GM10248 (cell line): ENCODE measurements at places on chromosomes 7 and 10.

DNA sequence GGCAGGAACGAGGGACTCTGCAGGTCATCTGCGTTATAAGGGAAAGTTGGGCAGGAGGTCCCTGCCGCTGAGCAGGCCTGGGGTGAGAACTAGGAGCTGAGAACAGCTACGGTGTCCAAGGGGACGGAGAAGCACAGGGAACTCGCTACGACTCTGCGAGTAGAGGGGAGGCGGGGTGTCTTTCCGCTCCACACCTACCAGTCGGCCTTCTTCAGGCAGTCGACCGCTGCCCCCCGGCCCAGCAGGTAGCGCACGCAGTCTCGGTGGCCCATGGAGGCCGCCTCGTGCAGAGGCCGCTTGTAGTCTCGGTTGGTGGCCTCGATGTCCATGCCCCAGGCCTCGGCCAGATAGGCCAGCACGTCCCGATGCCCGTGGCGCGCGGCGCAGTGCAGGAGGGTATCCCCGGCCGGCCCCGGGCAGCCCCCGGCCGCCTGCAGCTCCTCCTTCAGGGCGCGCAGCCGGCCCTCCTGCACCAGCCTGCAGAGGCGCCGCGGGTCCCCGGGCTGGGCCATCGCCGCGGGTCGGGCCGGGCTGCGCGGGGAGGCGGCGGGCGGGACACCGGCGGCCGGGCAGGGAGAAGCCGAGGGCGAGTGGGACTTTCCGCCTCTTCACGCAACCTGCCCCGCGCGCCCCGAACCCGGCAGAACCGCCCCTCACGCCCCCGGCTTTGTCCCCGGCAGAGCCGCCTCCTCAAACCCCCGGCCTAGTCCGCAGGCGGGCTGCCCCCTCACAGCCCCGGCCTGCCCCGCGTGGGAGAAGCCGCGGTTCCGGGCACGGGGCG, 660 bp downstream of the ANKRD16 start:
- DNase-seq: peak; percentile 57

DNA sequence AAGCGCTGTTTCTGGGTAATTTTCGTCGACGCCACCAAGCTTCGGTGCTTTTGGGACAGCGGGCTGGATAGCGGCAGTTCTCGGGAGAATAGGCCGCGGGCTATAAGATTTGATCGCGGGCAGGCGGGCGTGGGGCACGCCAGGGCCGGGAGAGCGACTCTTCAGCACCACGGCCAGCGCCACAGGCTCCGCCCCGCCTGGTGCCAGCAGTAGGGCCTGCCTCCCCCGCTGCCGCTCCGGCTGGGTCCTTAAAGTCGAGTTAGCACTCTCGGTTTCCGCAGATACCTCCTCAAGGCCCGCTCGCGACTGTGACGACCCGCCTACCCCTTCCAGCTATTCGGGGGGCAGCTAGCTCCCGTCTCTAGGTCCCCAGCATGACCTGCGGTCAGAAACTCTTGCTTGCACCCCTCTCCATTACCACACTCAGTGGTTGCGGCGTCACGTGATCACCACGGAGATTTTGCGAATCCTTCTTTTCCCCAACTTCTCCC, 9.4 kb downstream of the NXPH1 start:
- DNase-seq: peak; percentile 72

DNA sequence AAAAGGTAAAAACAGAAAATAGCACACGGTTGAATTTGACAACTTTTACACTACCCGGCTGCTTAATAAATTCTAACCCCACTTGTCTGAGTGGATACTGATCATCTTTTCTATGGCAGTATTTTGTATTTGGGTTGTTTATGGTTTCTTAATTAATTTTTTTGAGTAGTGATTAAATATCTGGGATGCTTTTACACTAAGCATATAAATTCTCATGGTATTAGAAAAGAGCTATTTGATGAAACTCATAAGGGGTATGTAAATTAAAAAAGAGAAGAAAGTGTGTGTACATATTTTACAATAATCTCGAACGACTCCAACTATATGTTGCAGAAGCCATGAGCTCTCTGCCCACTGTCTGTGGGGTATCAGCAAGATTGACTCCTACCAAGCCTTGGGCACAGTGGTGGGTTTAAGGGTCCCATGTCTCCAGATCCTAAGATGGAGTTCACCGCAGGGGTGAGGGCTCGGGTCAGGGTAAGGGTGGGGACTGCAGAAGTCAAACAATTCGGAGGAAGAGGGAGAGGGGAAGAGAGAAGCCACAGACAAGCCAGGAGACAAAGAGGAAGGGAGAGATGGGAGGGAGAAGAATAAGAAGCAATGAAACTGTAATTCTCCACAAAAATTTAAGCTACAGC, 7.6 kb upstream of the HOXA13 start:
- DNase-seq: no peak

- DNase-seq: peak; percentile 44
Measured at GRCh38 chr10:88090568-88091214, 227.3 kb downstream of the PTEN start.

GRCh38 chr7:92608380-92609322, 18.5 kb upstream of the FAM133B start:
- no peak for DNase-seq

GRCh38 chr10:15395935-15396334, 24.8 kb upstream of the FAM171A1 start:
- no peak for DNase-seq

DNA sequence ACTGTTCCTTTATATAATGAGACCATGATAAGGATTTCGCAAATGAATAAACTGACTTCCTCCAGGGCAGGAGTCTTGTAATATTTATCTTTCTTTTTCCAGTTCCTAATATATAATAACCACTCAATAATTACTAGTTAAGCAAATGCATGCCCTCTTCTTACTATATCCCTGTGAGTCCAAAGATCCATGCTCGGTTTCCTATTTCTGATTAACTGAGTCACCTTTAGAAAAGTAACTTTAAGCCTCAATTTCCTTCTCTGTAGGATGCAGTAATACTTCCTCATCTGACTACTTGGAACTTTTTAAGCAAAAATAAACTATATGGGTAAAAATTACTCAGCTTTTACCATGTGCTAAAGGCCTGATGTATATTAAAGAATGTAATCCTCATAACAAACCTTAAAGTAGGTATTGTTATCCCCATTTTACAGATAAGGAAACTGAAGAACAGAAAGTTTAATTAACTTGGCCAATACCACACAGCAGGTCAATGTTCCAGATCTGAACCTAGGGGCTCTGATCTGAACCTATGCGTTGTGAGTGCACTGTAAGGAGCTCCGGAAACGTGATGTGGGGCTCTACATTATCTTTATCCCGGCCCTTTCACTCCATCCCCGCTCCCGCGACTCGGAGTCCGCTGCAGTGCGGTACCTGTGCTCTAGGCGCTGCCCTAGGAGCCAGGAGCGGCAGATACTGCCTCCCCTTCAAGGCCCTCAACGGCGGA, 458 bp downstream of the COX15 start:
- no peak for DNase-seq

- DNase-seq: no peak
Measured at GRCh38 chr10:104433669-104434068, 80.0 kb downstream of the CFAP58 start.

DNA sequence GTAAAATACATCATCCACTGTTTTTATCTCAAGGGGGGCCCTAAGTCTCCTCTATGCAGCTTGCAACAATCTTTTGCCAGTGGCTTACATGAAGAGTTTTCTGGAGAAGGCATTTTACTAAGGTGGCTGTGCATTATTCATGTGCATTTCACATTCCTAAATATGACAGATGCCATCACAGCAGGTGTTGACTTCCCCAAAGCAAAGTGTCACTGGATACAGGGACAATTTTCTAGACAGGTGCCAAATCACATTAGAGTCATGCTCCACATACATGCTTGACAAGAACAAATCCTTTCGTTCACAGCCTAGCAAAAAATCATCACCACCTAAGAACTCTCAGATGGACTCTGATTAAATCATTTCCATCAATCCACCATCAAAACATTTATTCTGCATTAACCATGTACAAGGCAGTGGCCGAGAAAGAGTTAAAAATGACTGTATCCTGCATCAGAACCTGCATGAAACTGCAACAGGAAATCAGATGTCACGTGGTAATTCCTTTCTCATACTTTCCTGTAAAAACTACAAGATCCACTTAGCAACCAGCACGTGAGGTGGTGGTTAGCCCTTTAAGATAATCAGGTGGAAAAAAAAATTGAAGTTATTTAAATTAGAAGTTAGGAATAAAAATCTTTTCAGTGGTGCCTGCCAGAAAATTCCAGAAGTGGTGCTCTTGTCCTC, 88.2 kb upstream of the AFAP1L2 start:
- no peak for DNase-seq

DNA sequence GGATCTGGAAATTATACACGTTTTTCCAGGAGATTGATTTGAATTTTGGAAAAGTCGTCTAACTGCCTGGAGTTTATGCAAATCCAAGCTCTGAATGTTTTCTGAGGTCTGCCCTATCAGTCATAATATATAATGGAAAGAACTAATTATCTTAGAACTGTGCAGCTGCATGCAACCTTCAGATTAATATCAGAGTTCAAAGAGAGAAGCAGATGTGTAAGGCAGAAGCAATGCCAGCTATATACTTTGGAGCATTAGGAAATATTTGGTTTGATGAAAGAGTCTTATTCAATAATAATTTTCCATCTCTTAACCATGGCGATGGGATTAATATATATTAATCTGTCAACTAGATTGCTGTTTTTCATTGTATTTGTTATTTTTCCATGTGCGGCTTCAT, 500.9 kb downstream of the NEBL start:
- no peak for DNase-seq

DNA sequence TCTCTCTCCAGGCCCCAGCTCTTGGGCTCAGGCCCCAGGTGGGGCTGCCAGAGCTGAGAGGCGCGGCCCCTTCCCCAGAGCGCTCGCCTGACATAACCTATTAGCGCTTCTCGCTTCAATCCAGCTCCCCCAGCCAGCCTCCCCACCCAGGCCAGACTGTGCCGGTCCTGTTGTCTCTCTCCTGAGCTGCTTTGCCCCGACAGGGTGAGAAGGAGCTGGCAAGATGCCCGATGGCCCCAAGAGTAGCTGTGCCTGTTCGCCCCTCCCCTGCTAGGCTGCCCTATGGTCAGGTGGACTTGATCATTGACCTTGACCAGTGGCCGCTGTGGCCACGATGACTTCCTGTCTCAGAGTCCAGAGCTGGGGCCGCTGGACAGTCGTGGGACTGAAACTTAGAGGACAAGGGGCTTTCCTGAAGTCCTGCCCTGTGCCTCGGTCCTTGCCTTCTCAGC, 9.1 kb downstream of the TMEM270 start:
- DNase-seq: no peak

DNA sequence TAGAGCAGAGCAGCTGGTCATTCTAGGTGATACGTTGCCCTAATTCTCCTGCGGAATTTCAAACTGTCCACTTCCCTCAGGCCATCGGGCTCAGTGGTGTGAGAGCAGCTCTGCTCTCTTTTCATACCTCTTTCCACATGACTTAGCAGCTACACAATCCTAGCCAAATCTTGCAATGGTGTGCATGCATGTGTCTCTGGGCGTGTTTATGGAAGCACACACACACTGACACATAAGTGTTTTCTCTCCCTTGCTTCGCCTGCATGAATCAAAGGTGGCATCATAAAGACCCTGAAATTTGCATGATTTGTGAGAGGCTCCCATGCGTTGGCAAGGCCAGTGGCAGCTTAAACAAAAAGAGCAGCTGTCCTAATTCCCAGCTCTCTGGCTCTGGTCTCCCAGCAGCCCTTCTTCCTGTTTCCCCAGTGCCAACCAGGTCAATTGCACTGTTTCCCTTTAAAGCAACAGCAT, 1189.5 kb downstream of the GATA3 start:
- no peak for DNase-seq

DNA sequence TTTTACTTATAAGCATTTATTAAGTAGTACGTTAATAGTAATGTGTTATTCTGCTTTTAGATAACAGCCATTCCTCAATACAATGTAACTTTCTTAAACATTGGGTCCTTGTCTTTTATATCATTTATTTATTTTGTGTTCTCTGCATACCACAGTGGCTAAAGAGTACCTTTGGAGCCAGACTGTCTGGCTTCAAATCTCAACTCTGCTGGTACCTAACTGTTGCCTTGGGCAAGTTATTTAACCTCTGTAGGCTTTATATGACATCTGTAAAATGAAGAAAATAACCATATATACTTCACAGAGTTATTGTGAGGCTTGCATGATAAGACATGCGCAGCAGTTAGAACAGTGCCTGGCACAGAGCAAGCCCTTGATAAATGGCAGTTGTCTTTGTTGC, 397.6 kb downstream of the MDFIC start:
- no peak for DNase-seq

- DNase-seq: no peak
Measured at GRCh38 chr10:132729810-132730572, 56.0 kb downstream of the NKX6-2 start.

- DNase-seq: peak; percentile 50
Measured at GRCh38 chr10:69123306-69123746, 652 bp upstream of the VPS26A start.

GRCh38 chr10:104966563-104967297, 325.6 kb downstream of the SORCS3 start:
- DNase-seq: no peak

DNA sequence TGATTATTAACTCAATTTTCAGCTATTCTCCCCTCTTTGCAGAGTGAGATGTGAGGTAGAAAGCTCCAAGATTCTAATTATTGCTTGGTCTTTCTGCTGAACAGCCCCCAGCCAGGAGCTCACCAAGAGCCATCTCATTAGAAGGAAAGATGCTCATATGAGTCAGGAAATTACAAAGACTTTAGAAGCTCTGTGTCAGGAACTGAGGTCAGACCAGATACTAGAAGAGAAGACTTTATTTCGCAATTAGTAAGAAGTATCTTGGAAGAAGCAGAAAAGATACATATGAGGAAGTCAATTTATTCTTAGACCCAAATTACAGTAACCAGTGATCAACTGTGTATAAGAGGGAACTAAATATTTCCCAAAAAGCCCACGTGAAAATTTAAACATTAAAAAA, 626.9 kb downstream of the ZWINT start:
- no peak for DNase-seq

- no peak for DNase-seq
Measured at GRCh38 chr7:22182149-22182548, 174.8 kb downstream of the RAPGEF5 start.

DNA sequence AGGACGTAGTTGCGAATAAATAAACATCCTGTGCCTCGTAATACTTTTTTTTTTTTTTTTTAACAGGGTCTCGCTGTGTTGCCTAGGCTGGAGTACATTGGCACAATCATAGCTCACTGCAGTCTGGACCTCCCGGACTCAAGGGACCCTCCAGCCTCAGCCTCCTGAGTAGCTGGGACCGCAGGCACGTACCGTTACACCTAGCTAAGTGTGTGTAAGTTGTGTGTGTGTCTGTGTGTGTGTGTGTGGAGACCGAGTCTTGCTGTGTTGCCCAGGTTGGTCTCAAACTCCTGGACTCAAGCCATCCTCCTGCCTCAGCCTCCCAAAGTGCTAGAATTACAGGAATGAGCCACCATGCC, 573 bp upstream of the PON2 start:
- no peak for DNase-seq

- DNase-seq: no peak
Measured at GRCh38 chr10:3636356-3637181, 148.4 kb downstream of the KLF6 start.

GRCh38 chr7:50393547-50394252, 56.5 kb downstream of the FIGNL1 start:
- no peak for DNase-seq

GRCh38 chr10:4011136-4011812, 226.3 kb upstream of the KLF6 start:
- DNase-seq: no peak

- DNase-seq: no peak
Measured at GRCh38 chr7:134472572-134473244, 13.8 kb upstream of the AKR1B1 start.
